Stimulated activated CD4-positive, alpha-beta T cell treated with anti-CD3 and anti-CD28 coated beads, Interleukin-1b, Interleukin-23, amount 100 ng/mL, for 48 hours (primary cell): ENCODE measurements at places on chromosomes 6 and 20.
A peak's percentile ranks its signal among the peaks of the same experiment; 100 is the strongest.

DNA sequence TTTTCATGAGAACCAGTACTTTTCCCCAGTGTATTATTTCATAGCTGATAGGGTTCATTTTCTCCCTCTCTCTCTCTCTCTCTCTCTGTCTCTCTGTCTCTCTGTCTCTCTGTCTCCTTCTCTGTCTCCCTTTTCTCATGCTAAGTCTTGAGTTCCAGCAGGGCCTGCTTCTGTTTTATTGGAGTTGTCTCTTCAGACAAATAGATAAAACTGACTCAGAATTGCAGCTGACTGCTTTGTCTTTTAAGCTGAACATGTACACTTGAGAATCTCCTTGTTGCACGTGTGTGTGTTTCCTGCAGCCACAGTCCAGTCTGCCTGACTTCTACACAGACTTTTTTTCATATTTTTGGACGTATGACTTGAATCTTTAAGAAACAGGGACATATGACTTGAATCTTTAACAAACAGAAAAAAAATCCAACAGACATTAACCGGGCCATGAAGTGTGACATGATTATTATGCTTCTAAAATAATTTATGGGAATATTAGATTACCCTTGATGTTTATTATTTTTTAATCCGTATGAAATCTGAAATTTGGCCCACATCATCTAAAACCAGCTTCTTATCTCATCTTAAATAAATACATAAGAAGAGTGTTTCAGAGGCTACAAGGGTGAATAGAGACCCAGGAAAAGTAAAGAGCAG, 71.5 kb downstream of the JAG1 start:
- no peak for DNase-seq

DNA sequence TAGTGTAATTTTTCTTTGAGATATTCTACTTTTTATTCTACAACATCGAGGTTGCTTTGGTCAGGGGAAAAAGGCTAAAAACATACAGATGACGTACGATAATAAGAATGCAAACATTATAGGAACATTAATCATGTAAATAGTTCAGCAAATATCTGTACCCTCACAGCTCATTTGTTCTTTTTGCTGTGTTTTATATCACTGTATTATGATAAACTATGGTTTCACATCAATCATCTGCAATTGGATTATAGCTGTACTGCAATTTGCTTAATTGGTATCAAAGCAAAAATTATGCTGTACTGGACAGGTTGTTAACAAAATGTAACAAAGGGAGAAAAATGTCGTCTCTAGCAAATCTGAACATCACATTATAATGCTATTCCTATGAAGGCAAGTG, 597.1 kb downstream of the EPHA7 start:
- no peak for DNase-seq

DNA sequence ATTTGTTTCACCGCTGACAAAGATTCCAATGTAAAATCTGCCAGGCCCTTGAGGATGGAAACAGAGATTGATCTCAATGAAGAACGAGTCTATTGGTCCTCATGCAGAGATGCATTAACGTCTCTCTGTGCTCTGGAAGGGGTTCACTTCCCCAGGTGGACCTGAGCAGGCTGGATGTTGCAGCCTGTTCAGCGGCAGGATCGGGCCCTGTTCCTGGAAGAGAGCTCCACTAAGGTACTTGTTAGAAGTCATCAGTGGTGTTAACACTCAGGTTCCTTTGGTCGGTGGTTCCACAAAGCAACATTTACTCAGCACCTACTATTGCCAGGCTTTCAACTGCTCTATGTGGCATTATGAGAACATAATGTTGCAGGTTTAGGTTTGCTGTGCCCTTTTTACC, 107.5 kb downstream of the TCP11 start:
- no peak for DNase-seq

DNA sequence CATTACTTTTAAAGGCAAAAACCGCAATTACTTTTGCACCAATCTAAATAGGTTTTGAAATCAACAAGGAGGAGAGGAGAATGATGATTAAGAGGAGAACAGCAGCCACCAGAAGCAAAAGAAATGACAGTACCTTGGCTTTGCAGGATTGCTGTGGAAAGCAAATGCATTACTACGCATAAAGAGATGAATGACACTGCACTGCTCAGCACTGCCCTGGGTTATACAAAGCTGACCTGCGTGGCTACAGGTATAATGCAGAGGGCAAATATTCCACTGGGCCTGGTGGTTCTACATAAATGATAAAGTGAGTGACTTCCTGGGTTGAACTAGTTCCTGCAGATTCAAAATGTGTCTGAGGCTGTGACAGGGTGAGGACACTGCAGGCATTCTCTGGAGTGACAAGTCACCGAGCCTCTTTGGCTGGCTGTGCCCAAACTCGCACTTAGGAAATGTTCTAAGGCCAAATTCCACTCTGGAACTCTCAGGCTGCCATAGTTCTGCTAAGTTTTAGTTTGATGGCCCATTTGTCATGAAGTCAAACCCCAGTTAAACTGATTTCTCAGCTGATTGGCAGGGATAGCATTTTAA, 78.6 kb downstream of the INSM1 start:
- no peak for DNase-seq

GRCh38 chr6:117547688-117548621, 54.4 kb downstream of the GOPC start:
- DNase-seq: peak; percentile 30

DNA sequence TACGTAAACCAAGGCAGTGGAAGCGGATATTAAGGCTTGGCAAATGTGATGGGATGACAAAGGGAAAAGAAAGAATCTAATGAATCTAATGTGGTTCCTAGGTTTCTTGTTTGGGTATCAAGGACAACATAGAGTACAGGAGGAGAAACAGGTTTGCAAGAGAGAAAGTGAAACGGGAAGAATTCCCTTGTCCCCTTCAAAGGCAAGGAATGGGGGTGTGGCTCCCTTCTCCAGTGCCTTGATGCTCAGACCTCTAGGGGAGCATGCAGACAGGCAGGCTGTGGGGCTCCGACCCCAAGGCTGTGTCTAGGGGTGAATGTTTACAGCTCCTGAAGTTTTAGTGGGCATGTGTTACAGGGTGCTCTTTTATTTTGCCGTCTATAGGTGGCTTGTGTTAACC, 317.5 kb upstream of the HSF2 start:
- no peak for DNase-seq

- DNase-seq: no peak
These were observed 1.1 kb downstream of the RGS17 start for GRCh38 chr6:153129873-153130514.

DNA sequence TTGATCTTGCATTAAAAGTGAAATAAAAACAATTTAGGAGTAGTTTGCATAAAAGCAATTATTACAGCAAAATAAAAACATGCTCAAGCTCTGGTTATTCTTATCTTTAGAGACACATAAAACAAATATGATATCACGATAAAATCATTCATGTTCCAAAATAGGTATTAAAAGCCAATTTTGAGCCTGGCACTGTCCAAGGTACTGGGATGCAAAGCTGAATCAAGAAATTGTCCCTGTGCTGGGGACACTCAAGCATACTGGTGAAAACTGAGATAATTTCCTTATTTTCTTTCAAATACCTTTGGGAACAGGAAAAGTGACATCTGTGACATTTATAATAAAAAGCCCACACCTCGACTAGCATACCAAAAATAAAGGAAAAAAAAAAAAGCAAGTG, 931 bp upstream of the MTCL3 start:
- DNase-seq: no peak

GRCh38 chr6:108689272-108690161, 128.8 kb downstream of the FOXO3 start:
- DNase-seq: no peak

GRCh38 chr6:124694139-124694705, 268.0 kb upstream of the RNF217 start:
- no peak for DNase-seq

DNA sequence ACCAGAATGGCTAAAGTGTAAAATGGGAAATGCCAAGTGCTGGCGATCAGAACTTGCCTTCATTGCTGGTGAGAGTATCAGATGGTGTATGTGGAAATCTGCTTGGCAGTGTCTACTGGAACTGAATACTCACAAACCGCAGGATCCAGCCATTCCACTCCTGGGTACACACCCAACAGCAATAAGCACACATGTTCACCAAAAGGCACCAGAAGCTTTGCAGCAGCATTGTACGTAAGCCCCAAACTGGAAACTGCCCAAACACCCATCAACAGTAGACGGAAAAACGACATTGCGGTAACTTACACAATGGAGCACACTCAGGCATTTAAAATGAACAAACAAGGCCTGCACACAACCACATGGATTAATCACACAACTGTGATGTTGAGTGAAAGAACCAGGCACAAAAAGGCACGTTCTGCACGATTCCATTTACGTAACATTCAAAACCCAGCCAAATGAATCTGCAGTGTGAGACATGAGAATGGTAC, 37.3 kb upstream of the BPIFA2 start:
- DNase-seq: no peak

DNA sequence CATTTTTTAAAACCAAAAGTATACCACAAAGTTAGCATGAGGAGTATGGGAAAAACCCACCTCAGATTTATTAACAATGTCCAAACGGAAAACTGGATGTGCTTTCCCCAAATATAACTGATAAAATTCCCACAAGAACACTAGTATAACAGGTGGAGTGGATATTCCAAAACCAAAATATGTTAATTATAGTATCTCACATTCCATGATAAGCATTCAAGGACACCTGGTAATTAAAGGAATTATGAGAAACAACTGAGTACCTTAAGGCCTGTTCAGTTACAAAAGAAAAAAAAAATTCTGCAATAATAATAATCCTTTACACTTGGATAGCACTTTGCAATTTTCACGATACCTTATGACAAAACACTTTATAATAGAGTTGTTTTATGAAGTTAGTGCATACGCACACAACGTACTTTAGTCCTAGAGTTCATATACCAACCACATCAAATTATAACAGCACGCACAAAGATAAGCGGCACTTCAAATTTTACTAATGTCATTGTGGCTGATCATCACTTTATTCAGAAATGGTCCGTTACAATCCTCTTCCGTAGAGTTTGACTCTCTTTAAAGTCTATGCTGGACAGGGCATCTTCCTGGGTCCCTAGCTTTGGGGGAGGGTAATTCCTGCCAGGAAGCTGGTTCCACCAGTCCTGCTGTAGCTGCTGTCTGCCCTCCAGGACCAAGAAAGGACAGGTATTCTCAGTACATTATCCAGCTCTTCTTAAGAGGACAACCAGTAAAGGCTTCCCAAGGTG, 1.7 kb downstream of the CDK19 start:
- DNase-seq: no peak

DNA sequence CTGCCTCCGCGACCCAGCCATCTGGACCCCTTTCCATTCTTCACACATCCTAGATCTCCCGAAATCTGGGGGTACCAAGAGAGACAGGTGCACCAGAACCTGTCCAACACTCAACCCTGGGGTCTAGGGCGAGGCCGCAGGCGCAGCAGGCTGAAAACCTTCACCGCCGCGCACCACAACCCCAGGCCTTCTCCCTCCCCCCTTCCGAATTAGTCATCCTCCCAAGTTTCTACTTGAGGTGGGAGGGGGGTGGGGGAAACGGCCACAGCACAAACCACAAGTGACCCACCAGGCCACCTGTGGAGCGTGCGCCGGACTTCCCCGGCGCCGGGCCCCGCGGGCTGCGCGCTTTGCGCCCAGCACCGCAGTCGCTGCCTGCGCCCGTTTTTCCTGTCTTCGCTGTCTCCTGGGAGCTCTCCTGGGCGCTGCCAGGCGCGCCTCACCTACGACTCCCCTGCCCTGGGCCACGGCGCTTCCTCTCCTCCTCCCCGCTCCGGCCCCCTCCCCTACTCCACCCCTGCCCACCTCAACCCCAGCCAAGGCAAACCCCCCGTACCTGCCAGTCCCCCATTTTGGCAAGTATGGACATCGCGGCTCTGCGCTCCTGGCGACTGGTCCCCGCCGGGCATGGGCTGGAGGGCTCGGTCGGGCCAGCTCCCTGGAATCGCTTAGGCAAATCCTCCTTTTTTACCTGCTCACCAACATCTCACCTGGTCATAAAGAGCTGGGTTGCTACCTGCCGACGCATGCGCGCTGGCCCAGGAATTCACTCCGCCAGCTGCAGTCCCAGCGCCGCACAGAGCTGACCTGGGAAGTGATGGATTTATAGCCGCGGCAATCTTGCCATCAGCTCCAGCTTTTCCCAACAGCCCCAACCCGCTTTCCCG, 4.2 kb upstream of the TFAP2A start:
- DNase-seq: no peak

GRCh38 chr6:150304429-150304828, 64.4 kb upstream of the IYD start:
- DNase-seq: no peak

DNA sequence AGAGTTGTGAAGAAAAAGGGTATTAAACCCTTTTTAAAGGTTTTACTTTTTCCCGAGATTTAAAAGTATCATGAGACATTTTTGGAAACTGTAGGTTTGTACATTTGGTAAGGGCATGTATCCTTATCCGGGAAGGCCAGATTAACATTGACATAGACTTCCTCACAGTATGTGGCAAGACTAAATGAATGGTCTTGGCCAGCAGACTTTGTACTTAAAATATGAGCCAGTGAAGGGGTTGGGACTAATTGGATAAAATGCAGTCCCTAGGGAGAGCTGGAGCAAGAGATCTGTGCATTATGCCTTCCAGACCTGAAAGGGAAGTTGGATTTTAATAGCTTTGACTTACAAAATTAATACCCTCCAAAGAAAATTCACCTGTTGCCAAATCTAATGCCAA, 60.4 kb upstream of the CCN2 start:
- no peak for DNase-seq

- no peak for DNase-seq
These were observed 48.6 kb downstream of the TPD52L1 start for GRCh38 chr6:125201961-125202729.

DNA sequence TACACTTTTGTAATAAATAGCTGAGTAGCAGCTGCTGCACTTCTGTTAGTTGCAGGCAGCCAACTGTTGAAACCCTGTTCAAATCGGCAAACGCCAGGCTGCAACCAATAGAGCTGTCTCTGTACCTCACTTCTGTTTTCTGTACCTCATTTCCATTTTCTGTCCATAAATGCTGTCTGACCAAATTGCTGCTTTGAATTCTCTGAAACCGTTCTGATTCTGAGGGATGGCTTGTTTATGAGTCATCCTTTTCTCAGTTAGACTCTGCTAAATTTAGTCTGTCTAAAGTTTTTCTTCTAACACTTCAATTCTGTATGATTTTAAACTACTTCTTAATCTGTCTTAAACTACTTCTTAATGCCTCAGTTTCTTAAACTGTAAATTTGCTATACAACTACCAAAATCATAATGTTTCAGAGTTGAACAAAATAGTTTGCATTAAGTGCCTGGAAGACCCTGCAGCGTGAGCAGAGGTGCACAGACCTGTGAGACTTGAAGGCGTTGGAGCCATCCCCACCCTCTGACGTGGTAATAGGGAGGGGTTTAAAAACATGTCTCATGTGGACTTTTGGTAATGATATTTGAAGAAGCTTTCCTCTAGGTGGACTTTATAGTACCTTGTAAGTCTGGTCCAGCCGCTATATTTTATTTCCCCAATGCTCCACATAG, 9.6 kb downstream of the BTNL2 start:
- DNase-seq: no peak

- DNase-seq: no peak
These were observed 16.9 kb upstream of the ANGPT4 start for GRCh38 chr20:933029-933428.

DNA sequence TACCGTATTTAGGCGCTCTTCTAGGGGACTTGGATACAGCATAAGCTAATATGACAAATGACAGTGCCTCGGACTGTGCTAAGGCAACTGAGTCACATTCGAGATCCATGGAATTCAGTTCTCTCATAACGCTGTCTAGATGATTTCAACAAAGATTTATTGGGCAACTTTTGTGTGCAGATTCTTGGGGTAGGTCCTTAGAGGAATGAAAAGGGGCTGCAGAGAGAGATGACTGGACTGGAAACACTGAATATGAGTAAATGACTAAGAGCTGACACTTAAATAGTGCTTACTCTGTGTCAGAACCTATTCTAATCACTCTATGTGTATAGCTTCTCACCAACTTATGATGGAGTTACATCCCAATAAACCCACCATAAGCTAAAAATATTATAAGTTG, 36.4 kb upstream of the MARCKS start:
- no peak for DNase-seq
